PC-9 (cell line): ENCODE measurements at places on chromosomes 7 and 10. TPM values are rescaled to one million over a fixed set of nuclear protein-coding genes. Genes with fewer than 3 reads are reported as not detected.

GRCh38 chr7:120617275-120617674 lies 240.7 kb downstream of the TSPAN12 start:
- H3K27me3 ChIP-seq: no peaks in the 10 kb centered on the region
- no peak overlapping the region for H3K27ac ChIP-seq
- no peak overlapping the region for H3K4me3 ChIP-seq
- H3K36me3 ChIP-seq: no peaks in the 10 kb centered on the region
- DNase-seq: no peak

DNA sequence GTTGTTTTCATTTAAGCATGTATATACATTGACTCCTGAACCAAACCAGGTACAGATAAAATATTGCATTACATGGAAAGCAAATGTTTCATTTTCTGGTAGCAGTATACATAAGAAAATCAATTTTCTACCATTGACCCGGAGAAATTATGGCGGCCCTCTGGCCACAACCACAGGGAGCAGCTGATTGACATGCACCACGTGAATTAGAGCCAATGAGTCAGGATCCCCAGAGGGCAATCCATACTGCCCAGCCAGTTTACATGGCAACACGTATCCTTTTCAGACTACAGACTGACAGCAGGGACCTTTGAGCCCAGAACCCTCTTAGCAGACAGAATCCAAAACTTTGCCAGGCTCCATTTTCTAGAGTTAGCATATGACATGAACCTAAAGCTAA lies 272.2 kb upstream of the NEBL start:
- no peak overlapping the region for H3K4me3 ChIP-seq
- no peak overlapping the region for H3K27ac ChIP-seq
- H3K27me3 ChIP-seq: no peaks in the 10 kb centered on the region
- no peaks in the 10 kb centered on the region for H3K36me3 ChIP-seq

GRCh38 chr7:1550005-1550845 lies 5.8 kb downstream of the TMEM184A start:
- H3K36me3 ChIP-seq: no peaks in the 10 kb centered on the region; the same call in 1 of the 2 replicates
- peaks cover 11% of the 10 kb centered on the region for H3K4me1 ChIP-seq
- H3K27me3 ChIP-seq: no peaks in the 10 kb centered on the region

NPSR1 gene
- not detected in 2 replicates for total RNA-seq

FEZF1 gene
- total RNA-seq: not detected in 2 replicates

GATA3 gene
- 41.2 and 43.6 TPM in 2 replicates for total RNA-seq

GPR15LG gene
- not detected in 2 replicates for total RNA-seq
